ENCODE measurements at places on chromosomes 7 and 10. TPM values are rescaled to one million over a fixed set of nuclear protein-coding genes. Genes with fewer than 3 reads are reported as not detected.

Gene HABP2
- not detected for total RNA-seq

Gene OR6V1
- not detected for total RNA-seq

Gene WNT8B
- total RNA-seq: not detected

Gene AGAP5
- 0.96 TPM for total RNA-seq

Measured in tracheal epithelial cell (primary cell).